Stimulated activated CD8-positive, alpha-beta memory T cell treated with anti-CD3 and anti-CD28 coated beads, Interleukin-7, amount 100 ng/mL, for 4 hours (primary cell): ENCODE measurements at places on chromosomes 16 and 17.
A peak's percentile ranks its signal among the peaks of the same experiment; 100 is the strongest.

DNA sequence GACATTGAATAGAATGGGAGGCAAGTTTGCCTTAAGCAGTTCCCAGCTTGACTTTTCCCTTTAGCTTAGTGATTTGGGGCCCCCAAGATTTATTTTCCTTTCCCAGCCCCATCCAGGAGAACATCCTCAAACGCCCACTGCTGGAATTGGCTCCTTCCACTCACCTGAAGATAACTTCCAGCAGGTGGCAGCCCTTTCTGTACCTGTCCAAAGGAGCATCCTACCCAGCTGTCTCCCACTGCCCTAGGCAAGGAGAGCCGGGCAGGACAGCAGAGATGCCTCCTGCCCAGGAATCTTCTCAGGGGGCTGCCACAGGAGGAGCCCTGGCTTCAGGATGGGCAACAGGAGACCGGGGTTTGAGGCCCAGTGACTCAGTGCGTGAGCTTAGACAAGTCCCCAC, 6.4 kb downstream of the CACNG5 start:
- DNase-seq = no peak

DNA sequence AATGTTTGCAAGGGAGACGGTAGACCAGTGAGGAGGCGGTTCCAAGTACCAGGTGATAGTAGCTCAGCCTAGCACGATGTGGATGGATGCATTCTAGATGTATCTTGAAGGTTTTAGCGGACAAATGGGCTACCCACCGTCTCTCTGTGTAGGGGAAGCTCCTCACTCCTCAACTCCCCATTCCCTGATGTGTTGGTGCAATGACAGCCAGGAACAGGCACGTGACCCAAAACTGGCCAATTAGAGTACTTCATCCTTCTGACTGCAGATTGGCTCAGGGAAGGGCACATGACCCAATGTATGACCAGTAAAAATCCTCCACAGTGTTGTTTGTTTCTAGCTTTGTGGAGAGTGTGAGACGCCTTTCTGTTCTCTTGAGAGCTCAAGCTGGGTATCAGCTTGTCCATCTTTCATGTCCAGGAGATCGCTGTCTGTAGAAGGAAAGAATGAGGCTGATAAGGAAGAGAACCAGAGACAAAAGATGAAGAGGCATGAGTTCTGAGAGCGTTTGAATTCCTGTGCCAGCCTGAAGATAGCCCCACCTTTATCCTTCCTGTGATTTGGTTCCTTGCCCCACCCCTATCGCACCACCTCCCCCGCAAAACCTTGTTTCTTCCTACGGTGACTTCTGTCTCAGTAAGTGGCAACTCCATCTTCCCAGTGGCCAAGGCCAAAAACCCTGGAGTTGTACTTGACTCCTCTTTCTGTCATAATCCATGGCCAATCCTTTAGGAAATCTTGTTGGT, 2.3 kb upstream of the BORCS6 start:
- no peak for DNase-seq

- no peak for DNase-seq
Measured at GRCh38 chr17:80492343-80493136, 16.1 kb upstream of the NPTX1 start.

GRCh38 chr16:67265834-67266233, 13.5 kb upstream of the PLEKHG4 start:
- no peak for DNase-seq

DNA sequence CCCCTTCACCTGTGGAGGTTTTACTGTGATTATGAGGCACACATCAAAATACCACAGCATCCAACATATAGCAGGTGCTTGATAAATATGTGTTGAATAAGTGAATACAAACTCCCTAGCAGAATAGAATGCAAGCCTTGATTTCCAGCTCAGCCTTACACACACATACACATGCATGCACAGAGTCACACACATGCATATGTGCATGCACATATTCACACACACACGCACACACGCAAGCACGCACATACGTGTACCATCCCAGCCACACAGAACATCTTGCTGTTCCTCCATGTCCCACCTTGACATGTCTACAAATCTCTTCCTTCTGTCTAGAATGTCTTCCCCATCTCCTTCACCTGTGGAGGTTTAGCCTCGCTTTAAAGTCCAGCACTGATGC, 160.1 kb downstream of the GRIN2A start:
- no peak for DNase-seq

- DNase-seq = no peak
Measured at GRCh38 chr16:67284699-67285646, 5.6 kb downstream of the PLEKHG4 start.

GRCh38 chr17:46013127-46013501, 14.1 kb downstream of the STH start:
- DNase-seq = no peak

DNA sequence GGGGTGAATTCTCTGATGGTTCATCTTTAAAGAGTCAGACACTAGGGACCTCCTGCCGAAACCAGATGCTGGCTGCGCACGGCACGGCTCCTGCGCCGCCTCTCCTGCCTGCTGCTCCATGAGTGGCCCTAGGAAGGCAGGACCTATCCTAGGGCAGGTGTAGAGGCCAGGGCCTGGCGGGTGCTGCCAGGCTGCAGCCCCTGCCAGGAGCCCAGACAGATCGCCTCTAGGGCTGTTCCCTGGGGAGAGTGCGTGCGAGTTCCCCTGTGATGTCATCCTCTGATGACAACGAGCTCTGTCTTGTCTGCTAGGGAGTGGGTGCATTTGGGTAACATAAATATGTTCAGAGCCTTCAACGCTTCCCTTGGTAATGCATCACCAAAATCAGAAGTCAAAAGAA, 23.9 kb downstream of the SLC38A10 start:
- DNase-seq = no peak

DNA sequence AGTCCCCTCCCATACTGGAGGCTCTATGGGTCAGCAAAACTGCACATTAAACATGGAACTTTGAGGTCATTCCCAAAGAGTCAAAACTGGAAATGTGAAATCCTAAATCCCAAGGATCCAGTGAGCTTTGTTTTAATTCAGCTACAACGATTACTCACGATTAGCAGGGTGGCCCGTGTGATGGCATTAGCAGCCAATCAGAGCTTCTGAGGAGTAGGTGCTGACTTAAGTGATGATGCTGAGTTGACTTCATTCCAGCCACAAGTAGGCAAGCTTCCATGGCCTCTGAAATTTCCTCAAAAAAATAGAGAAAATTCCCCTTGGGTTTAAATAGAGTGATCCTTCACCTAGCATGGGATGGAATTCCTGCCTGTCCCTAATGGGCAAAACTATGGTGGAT, 28.1 kb upstream of the BEAN1 start:
- no peak for DNase-seq

DNA sequence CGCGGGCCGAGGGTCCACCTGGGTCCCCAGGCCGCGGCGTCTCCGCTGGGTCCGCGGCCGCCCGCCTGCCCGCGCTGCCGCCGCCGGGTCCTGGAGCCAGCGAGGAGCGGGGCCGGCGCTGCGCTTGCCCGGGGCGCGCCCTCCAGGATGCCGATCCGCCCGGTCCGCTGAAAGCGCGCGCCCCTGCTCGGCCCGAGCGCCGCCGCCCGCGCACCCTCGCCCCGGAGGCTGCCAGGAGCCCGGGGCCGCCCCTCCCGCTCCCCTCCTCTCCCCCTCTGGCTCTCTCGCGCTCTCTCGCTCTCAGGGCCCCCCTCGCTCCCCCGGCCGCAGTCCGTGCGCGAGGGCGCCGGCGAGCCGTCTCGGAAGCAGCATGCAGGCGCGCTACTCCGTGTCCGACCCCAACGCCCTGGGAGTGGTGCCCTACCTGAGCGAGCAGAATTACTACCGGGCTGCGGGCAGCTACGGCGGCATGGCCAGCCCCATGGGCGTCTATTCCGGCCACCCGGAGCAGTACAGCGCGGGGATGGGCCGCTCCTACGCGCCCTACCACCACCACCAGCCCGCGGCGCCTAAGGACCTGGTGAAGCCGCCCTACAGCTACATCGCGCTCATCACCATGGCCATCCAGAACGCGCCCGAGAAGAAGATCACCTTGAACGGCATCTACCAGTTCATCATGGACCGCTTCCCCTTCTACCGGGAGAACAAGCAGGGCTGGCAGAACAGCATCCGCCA, 504 bp downstream of the FOXC2 start:
- no peak for DNase-seq

- DNase-seq = no peak
Measured at GRCh38 chr17:37256627-37257026, 119.2 kb upstream of the C17orf78 start.

DNA sequence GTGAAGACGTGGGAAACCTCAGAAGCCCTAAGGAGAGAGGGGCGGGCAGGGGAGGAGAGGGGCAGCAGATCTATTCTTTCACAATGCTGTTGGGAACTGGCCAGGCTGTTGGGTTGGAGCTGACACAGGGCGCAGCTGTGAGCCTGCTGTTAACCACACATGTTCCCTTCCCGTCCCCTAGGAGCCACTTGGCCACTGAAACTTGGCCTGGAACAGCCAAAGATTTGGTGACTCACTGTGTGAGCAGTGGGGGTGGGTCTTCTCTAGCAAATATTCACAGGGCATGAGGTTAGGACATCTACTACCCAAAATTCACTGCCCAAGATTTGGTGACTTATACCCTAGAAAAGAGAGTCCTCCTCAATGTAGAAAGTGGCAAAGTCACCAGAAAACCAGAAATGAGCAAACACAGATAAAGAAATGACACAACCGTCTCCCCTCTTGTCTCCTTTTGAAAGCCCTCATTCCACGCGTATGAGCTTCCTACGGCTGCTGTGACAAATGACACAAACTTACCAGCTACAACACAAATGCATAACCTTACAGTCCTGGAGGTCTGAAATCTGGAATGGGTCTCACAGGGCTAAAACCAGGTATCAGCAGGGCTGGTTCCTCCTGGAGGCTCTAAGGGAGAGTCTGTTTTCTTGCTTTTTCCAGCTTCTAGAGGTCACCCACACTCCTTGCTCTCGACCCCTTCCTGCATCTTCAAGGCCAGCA, 6.3 kb downstream of the TBC1D16 start:
- no peak for DNase-seq

DNA sequence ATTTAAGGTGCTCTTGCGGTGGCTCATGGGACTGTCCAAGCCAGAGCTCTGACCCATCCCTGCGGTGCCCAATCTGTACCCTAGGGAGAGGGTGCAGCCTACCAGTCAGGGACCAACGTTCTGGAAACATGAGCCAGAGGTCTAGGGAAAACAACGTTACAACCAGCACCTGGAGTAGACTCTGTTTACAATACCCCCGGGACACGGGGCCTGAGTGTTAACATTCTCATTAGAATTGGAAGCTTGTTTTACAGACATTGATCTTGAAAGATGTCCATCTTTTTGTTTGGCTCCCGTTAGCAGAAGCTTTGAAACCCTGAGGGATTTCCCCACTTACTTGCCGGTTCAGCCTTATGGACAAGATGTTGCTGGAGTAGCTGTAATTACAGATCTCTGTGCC, 6.9 kb downstream of the WIPI1 start:
- DNase-seq = no peak

GRCh38 chr17:66667491-66668030, 167.4 kb upstream of the CACNG5 start:
- DNase-seq = peak; percentile 81

- DNase-seq = no peak
Measured at GRCh38 chr16:21698169-21699032, 34.6 kb downstream of the OTOA start.

GRCh38 chr16:64809876-64810629, 311.8 kb downstream of the CDH11 start:
- DNase-seq = no peak

- DNase-seq = no peak
Measured at GRCh38 chr16:2587891-2588565, 50.2 kb downstream of the PDPK1 start.

- no peak for DNase-seq
Measured at GRCh38 chr16:46583036-46583435, 38.1 kb downstream of the SHCBP1 start.

- DNase-seq = no peak
Measured at GRCh38 chr17:9468532-9468931, 107.1 kb downstream of the STX8 start.

GRCh38 chr17:29933379-29933778, 3.4 kb upstream of the SSH2 start:
- no peak for DNase-seq

DNA sequence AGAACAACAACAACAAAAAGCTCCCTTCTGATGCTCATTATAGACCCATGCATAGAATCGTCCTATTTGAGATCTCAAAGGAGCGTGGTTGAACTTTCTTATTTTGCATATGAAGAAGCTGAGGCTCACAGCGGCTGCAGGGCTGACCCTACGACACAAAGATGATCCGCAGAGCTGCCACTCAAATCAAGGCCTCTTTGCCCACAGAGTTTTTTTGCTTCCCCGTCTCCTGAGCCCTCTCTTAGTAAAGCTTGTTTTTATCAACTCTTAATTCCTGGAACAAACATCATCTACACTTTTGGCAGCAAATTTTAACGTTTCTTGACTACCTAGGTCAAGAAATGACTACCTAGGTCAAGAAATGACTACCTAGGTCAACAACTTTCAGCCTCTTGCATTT, 73.7 kb downstream of the C16orf95 start:
- no peak for DNase-seq

DNA sequence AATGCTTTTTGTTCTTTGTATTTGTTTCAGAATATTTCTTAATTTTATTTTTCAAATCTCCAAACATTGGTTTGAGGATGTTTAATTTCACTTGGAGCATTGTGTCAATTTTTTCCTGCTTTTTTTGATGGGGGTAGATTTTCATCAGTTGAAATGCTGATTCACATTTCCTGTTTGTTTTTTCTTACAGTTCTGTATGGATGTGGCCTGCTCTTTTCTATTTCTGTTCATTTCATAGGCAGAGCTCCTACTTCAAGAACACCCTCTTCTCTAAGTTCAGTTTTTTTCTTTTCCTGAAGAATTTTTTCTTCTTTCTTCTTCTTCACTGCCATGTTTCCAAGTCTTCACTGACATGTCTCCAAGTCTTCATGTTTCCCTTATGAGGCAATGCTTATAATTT, 8.8 kb downstream of the MBTD1 start:
- no peak for DNase-seq

DNA sequence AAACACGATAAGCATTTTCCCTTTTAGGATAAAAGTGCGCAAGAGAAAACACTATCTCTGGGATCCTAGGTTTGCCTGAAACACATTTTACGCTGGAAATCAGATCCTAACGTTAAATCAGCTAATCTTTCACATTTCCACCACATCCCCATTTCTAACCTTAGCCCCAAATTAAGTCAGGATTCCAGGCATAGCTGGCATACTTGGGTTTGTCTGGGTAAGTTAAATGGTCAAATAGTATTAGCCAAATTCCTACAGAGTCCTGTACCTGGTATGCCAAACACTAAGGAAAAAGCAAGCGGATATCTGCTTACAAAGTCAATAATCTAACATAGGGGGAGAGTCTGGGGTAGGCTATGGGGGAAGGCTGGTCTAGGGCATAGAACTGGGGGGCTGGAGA, 557.4 kb upstream of the ZFHX3 start:
- DNase-seq = no peak

GRCh38 chr16:86761111-86762031, 183.0 kb downstream of the FOXL1 start:
- peak; percentile 3 for DNase-seq
